ENCODE measurements at places on chromosomes 4 and X.

DNA sequence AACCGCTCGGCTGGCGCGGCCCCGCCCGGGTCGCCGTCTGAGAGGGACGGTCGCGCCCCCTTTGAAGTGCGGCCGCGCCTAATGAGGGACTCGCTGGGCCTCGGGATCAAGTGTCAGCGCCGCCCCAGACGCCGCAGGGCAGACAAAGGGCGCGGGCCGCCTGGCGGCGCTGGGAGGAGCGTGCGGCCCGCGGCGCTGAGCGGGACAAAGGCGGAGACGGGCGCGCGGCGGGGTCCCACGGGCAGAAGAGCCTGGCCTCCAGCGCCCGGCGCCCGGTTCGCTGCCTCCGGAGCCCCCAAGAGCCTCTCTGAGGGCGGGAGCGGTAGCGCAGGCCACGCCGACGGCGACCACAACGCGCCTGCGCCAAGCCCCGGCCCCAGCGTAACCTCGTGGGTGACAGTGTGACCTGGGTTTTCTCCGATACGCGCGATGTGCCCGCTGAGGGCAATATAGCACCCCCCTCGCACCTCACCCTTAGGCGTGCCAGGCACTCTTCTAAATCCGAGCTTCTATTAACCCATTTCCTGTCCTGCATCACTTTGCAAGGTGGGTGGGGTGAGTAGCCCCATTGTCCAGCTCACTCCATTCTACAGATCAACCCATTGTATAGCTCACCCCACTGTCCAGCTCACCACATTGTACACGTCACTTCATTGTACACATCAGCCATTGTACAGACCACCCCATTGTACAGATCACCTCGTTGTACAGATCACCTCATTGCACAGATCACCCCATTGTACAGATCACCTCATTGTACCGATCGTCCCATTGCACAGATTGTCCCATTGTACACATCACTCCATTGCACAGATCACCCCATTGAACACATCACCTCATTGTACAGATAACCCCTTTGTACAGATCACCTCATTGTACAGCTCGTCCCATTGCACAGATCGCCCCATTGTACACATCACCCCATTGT is 33.7 kb upstream of the STX18 start:
- peak; percentile 73 for DNase-seq

DNA sequence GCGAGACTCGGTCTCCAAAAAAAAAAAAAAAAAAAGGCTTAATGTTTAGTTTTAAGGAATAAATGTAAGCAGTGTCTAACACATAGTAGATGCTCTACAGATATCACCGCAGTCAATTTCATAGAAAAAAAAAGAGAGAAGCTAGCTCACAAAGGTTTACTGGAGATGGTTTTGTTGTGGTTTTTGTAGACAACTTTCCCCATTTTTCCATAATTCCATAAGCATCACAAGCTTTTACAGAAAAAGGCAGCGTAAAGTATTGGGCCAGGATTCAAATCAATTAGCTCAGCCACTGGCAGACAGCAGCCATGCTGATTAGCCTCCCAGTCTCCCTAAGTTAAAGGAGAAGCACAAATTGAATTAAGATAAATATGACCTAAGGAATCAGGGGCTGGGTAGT is 1.5 kb downstream of the GRSF1 start:
- no peak for DNase-seq

- no peak for DNase-seq
These were observed 24.8 kb downstream of the PDHA1 start for GRCh38 chrX:19368576-19368975.

DNA sequence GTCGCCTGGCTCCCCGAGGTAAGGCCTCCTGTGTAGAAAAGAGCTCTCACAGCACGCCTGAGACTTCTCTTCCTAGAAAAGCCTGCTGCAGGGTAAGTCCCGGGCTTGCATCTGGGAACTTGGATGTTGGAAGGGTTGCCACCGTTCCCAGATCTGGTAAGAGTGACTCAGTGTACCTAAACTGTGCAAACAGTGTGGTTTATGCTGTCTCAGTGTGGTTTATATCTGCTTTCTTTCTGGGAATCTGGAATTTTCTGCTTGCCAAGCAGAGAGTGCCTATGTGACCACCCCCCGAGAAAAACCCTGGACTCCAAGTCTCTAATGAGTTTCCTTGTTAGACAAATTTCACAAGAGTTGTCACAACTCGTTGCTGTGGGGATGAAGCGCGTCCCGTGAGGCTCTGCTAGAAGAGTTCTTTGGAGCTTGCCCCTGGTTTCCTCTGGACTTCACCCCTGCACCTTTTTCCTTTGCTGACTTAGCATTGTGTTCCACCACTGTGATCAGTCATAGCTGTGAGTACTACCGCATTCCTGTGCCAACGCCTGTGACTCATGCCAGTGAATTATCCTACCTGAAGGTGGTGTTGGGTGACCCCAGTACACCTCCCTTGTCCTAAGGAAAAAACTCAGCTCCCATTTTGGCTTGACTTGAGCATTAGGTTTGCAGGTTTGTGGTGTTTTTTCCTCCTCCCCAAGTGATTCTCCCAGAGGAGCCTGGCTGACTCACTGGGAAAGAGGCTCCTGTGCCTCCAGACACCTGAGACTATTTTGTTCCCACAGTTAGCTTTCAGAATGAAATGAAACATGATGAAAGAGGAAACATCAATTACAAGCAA is 14.5 kb downstream of the SLC2A9 start:
- DNase-seq = no peak
